Endodermal cell (in vitro differentiated cells): ENCODE measurements at places on chromosomes 7 and 10. TPM values are rescaled to one million over a fixed set of nuclear protein-coding genes. Genes with fewer than 3 reads are reported as not detected.
A peak's percentile ranks its signal among the peaks of the same experiment; 100 is the strongest.

Gene RADIL
- 27.0 to 42.2 TPM (median 34.9 TPM) in 3 replicates for total RNA-seq

DNA sequence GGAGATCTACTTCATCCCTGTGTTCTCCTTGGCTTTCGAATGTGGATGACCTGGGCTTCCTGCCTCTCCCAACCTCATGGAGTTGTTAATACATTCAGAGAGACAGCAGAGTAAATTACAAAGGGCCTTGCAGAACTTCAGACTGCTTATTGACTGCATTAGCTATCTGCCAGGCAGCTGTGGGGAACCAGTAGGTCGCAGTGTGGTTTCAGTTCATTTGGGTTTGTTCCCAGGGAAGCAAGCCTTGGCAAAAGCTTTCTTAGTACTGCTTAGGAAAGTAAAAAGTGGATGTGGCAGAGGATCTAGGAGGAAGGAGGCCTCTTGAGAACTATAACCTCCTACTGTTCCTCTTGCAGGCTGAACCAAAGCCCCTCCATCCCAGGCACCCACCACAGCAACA is 9.2 kb downstream of the NPFFR1 start:
- H3K27ac ChIP-seq = no peak overlapping the region
- peaks cover 6% of the 10 kb centered on the region for H3K27me3 ChIP-seq

DNA sequence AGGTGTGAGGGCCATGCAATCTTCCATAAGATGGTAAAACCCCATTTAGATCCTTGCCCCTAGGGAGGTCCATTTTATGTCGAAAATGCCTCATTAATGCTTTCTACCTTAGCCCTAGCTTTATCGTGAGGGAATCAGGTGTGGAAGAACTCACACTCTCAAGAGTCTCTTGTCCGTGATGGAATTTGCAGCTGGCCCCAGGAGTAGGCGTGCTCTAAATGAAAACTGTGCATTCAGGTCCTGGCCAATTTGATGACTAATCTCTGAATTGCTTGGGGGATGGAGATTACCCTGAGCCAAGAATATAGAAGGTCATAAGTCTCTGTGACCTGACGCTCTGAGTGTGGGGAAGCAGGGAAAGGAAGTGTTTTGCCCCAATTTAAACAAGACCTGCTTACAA is 6.6 kb downstream of the C10orf90 start:
- DNase-seq = no peak
- no peak overlapping the region for H3K27ac ChIP-seq
- no peaks in the 10 kb centered on the region for H3K4me1 ChIP-seq
- H3K4me3 ChIP-seq = no peak overlapping the region
- H3K27me3 ChIP-seq = no peaks in the 10 kb centered on the region

Gene SPDYE1
- 0.15 TPM in 1 of 2 replicates, not detected in the other for total RNA-seq

DNA sequence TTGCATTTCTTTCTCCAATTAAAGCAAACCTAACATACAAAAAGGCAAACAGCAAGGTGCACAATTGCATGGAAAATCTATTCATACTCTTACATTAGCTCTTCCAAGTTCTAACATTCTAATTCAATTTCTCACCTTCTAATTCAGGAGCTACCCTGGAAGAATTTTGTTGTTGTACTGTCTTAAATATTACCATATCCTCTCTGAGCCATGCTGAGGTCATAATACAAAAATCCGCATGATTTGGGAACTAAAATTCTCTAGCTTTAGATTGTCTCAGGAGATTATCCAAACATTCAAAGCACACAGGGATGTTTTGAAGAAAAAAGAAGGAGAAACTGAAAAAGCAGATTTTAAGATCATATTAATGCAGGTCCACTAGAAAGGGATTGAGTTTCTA is 229.9 kb downstream of the KIAA1217 start:
- DNase-seq = no peak
- H3K27ac ChIP-seq = no peak overlapping the region
- no peaks in the 10 kb centered on the region for H3K4me1 ChIP-seq

DNA sequence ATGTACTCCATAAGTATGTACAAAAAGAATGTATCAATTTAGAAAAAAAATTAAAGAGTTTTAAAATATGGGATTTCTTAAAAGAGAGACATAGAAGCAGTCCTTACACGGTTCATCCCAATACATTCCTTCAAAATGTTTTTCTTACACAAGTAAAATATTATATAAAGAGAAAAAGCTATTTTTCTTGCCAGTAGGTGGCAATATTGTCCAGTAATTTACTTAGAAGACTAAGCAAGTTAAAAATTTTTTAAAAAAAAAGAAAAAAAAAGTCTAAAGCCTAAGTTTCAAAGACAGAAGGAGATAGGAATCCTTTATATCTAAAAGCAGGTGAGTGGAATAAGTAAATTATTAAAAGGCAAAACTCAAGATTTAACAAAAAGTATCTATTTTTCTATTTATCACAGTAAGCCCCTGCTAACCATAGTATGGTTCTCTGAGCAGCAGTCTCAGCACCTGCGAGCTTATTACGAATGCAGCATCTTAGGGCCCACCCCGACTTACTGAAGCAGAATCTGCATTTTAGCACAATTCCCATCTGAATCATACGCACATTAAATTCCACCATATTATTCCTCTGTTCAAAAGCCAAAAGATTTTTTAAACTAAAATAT is 240.6 kb downstream of the DGKI start:
- no peaks in the 10 kb centered on the region for H3K36me3 ChIP-seq
- H3K4me1 ChIP-seq = no peaks in the 10 kb centered on the region
- DNase-seq = no peak
- H3K27me3 ChIP-seq = no peaks in the 10 kb centered on the region
- H3K27ac ChIP-seq = no peak overlapping the region
- H3K4me3 ChIP-seq = no peak overlapping the region

GRCh38 chr10:86726677-86726999 is 29.8 kb upstream of the BMPR1A start:
- H3K36me3 ChIP-seq = no peaks in the 10 kb centered on the region
- DNase-seq = no peak

DNA sequence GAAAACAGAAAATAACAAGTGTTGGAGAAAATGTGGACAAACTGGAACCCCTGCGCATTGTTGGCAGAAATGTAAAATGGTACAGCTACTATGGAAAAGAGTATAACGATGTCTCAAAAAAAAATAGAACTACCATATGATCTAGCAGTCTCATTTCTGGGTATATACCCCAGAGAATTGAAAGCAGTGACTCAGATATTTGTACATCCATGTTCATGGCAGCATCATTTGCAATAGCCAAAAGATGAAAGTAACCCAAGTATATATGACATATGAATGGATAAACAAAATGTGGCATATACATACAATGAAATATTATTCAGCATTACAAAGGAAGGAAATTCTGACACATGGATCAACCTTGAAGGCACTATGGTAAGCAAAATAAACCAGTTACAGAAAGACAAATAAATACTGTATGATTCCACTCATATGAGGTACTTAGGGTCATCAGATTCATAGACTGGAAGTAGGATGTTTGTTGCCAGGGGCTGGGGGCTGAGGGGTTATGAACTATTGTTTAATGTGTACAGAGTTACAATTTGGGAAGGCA is 4.9 kb downstream of the NRCAM start:
- peaks cover 17% of the 10 kb centered on the region for H3K27me3 ChIP-seq
- DNase-seq = no peak
- no peaks in the 10 kb centered on the region for H3K36me3 ChIP-seq
- no peak overlapping the region for H3K27ac ChIP-seq

DNA sequence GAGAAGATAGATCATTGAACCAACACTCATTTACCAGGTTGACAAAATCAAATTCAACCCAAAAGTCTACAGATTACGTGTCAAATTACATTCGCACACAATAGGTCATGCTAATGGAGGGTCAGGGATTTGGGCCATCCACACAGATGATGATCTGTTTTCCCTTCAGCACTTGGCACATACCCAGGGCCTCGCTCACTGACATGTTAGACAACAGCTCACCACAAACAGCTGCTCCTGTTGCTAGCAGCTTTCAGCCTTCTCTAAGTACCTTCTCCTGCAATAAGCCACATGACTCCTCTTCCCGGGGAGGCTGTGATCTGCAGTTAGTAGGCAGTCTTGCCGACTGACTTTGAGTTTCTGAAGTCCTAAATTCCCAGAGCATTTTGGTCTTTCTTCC is 18.4 kb downstream of the NKX2-3 start:
- DNase-seq = peak; percentile 55
- H3K27me3 ChIP-seq = peaks cover 73% of the 10 kb centered on the region
- H3K4me3 ChIP-seq = no peak overlapping the region
- no peaks in the 10 kb centered on the region for H3K36me3 ChIP-seq
- no peaks in the 10 kb centered on the region for H3K4me1 ChIP-seq

Gene ZP3
- 0.53 TPM in 1 of 2 replicates, not detected in the other for total RNA-seq

GRCh38 chr10:1633783-1634182 is 103.5 kb downstream of the ADARB2 start:
- H3K36me3 ChIP-seq = no peaks in the 10 kb centered on the region
- H3K4me1 ChIP-seq = no peaks in the 10 kb centered on the region
- H3K4me3 ChIP-seq = no peak overlapping the region
- no peak overlapping the region for H3K27ac ChIP-seq

Gene CCL24
- total RNA-seq = not detected in 3 replicates

Gene C7orf33
- total RNA-seq = not detected in 2 replicates

DNA sequence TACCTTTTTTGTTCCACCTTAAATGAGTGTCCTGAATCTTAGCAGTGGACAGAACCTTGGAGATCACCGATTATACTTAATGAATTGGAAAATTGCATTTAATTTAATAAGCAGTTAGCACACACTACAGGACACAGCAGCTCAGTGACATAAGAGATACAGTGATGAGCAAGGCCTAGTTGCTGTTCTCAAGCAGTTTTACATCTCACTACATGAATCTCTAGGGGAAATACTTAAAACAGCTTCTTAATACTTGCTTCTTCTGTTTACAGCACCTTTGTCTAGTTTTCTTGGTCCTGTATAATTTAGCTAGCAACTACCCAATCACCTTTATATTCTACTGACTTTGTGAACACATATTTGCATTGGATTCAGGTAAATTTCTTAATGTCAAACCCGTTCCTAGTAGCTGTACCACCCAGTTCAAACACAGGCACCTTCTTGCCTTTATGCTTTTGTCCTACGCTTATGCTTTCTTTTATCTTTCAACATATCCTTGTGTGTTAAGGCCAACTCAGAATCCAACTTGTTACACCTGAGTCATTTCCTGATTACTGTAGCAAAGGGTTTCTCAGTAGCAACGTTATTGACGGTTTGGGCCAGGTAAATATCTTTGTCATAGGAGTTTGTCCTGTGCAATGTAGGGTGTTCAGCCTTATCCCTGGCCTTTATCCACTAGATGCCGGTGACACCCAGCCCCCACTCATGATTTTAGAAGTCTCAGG is 1.8 kb downstream of the STAM start:
- no peak for DNase-seq
- H3K4me3 ChIP-seq = peak overlapping the region; percentile 93
- H3K36me3 ChIP-seq = peaks cover 26% of the 10 kb centered on the region
- no peak overlapping the region for H3K27ac ChIP-seq
- no peaks in the 10 kb centered on the region for H3K4me1 ChIP-seq

- DNase-seq = no peak
- no peaks in the 10 kb centered on the region for H3K27me3 ChIP-seq
- no peaks in the 10 kb centered on the region for H3K36me3 ChIP-seq
- peaks cover 7% of the 10 kb centered on the region for H3K4me1 ChIP-seq
- peak overlapping the region; percentile 55 for H3K4me3 ChIP-seq
Measured at GRCh38 chr7:131371411-131371810, 43.7 kb downstream of the MKLN1 start.

- H3K36me3 ChIP-seq = no peaks in the 10 kb centered on the region
- no peak for DNase-seq
- H3K27ac ChIP-seq = no peak overlapping the region
- no peaks in the 10 kb centered on the region for H3K4me1 ChIP-seq
Measured at GRCh38 chr10:98910048-98910447, 325.6 kb downstream of the HPSE2 start.

DNA sequence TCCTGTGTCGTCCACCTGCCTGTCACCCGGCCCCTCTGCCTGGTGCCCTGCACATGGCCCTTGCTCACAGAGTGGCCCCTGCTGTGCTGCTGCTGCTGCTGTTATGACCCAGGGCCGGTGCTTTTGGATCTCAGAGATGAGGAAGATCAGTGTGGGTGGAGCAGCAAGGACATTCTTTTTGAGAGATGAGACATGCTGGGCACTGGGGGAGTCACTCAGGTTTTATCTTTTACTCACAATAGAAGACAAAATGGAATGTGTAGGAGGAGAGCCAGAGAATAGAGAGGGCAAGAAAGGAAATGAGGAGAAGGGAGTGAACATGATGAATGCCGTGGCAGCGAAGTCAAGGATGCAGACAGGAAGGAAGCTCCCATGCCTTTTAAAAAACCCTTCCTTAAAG is 611.5 kb upstream of the DPP6 start:
- no peaks in the 10 kb centered on the region for H3K36me3 ChIP-seq
- no peaks in the 10 kb centered on the region for H3K4me1 ChIP-seq
- no peak overlapping the region for H3K4me3 ChIP-seq
- DNase-seq = no peak

GRCh38 chr10:86851328-86852207 is 95.1 kb downstream of the BMPR1A start:
- no peak for DNase-seq
- no peak overlapping the region for H3K27ac ChIP-seq
- no peak overlapping the region for H3K4me3 ChIP-seq
- peaks cover 66% of the 10 kb centered on the region for H3K36me3 ChIP-seq

Gene FAM25A
- not detected in 3 replicates for total RNA-seq

- no peak for DNase-seq
- no peaks in the 10 kb centered on the region for H3K4me1 ChIP-seq
- H3K36me3 ChIP-seq = no peaks in the 10 kb centered on the region
- H3K27me3 ChIP-seq = no peaks in the 10 kb centered on the region
- H3K27ac ChIP-seq = no peak overlapping the region
Measured at GRCh38 chr10:53453196-53453595, 680.6 kb upstream of the MBL2 start.

DNA sequence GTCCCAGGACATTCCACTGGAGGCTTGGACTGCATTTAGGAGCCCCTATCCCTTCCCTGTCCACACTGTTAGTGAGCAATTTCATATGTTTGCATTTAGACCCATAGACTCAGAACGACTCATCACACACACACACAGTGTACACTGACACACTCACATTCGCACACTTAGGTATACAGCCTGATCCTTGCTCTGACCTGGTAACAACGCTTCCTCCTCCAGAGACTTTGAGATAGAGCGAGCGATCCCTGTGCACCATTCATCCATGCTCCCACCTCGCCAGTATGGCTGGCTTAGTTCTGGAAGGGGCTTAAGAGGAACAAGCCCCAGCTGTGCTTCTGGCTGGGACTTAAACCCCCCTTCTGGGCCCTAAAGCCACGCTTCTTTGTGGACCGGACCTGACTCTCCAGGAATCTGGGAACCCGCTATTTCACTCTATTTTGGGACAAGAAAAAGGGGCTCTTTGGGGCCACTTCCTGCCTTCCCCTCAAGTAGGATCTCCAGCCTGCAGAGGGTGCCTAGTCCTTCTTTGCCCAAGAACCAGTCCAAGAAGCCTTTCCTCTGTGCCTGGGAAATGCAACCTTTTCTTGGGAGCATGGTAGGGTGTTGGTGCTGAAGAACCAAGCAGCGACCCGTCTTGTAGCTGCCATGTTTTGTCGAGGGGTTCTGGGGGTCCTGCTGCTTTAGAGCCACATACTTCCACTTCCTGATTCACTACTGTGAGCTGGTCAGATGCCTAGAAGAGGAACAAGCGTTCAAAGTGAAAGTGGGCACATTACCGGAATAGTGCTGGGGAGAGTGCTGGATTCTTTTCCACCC is 1.1 kb upstream of the HOXA13 start:
- no peaks in the 10 kb centered on the region for H3K36me3 ChIP-seq
- peaks cover 4% of the 10 kb centered on the region for H3K4me1 ChIP-seq
- peak; percentile 60 for DNase-seq
- peaks cover 97% of the 10 kb centered on the region for H3K27me3 ChIP-seq
- no peak overlapping the region for H3K27ac ChIP-seq
- no peak overlapping the region for H3K4me3 ChIP-seq
